ENCODE measurements at places on chromosomes 16 and 17. TPM values are rescaled to one million over a fixed set of nuclear protein-coding genes. Genes with fewer than 3 reads are reported as not detected.
A peak's percentile ranks its signal among the peaks of the same experiment; 100 is the strongest.

GRCh38 chr16:77212741-77213541 lies 13.7 kb downstream of the SYCE1L start:
- H3K27ac ChIP-seq, result peak overlapping the region; percentile 74
- peak overlapping the region; percentile 57 for H3K4me3 ChIP-seq
- H3K27me3 ChIP-seq, result no peaks in the 10 kb centered on the region
- DNase-seq, result peak; percentile 75
- peaks cover 7% of the 10 kb centered on the region for H3K4me1 ChIP-seq

GRCh38 chr16:70270176-70270575 lies 18.4 kb upstream of the EXOSC6 start:
- H3K4me3 ChIP-seq, result no peak overlapping the region
- H3K36me3 ChIP-seq, result peaks cover 69% of the 10 kb centered on the region
- no peaks in the 10 kb centered on the region for H3K27me3 ChIP-seq
- DNase-seq, result no peak

- H3K27ac ChIP-seq, result no peak overlapping the region
- peaks cover 77% of the 10 kb centered on the region for H3K4me1 ChIP-seq
- H3K36me3 ChIP-seq, result peaks cover 5% of the 10 kb centered on the region
- no peak for DNase-seq
- no peak overlapping the region for H3K4me3 ChIP-seq
Observed at GRCh38 chr17:42363767-42364585, 24.3 kb downstream of the STAT3 start.

The CEP112 gene
- total RNA-seq, result 6.7 TPM

- no peak overlapping the region for H3K4me3 ChIP-seq
- DNase-seq, result peak; percentile 26
- H3K4me1 ChIP-seq, result no peaks in the 10 kb centered on the region
- no peak overlapping the region for H3K27ac ChIP-seq
- H3K27me3 ChIP-seq, result no peaks in the 10 kb centered on the region
Observed at GRCh38 chr17:1413281-1413791, 13.3 kb upstream of the YWHAE start.

GRCh38 chr17:58172369-58173071 lies 5.7 kb downstream of the OR4D2 start:
- peaks cover 13% of the 10 kb centered on the region for H3K27me3 ChIP-seq
- no peaks in the 10 kb centered on the region for H3K36me3 ChIP-seq
- H3K4me3 ChIP-seq, result no peak overlapping the region
- H3K4me1 ChIP-seq, result no peaks in the 10 kb centered on the region

DNA sequence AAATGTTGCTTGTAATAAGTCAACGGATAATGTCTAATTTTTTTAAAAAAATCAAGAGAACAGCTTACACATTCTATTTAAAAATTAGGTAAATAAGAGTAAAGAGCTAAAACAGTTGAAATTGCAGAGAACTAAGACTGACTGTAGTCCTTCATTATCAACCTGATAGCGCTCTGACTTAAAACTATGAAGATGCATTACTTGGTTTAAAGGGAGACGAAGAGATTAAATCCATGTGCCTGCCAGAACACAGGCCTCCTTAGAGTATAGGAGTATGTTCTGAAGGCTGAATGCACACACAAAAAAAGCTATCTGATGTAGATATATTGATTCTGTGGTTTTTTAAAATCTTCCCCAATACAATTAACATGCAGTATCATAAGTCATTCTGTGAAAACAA lies 28.5 kb downstream of the GLG1 start:
- H3K36me3 ChIP-seq, result no peaks in the 10 kb centered on the region
- H3K27me3 ChIP-seq, result no peaks in the 10 kb centered on the region
- peaks cover 4% of the 10 kb centered on the region for H3K4me1 ChIP-seq
- no peak overlapping the region for H3K27ac ChIP-seq

- H3K27ac ChIP-seq, result peak within 1 kb of the TSS; percentile 77
- no peaks in the 10 kb centered on the region for H3K27me3 ChIP-seq
- no peaks in the 10 kb centered on the region for H3K36me3 ChIP-seq
- H3K4me1 ChIP-seq, result peaks cover 20% of the 10 kb centered on the region
- peak within 1 kb of the TSS; percentile 100 for H3K4me3 ChIP-seq
Observed at GRCh38 chr16:50368410-50369132, at the start of gene BRD7. BRD7 (minus strand) TSS chr16:50368988; CDS start chr16:50368774, 214 bp downstream.

GRCh38 chr16:22312897-22313781 lies 15.9 kb downstream of the POLR3E start:
- no peaks in the 10 kb centered on the region for H3K27me3 ChIP-seq
- no peak overlapping the region for H3K27ac ChIP-seq
- H3K4me1 ChIP-seq, result no peaks in the 10 kb centered on the region
- H3K4me3 ChIP-seq, result no peak overlapping the region
- no peak for DNase-seq
- H3K36me3 ChIP-seq, result peaks cover 59% of the 10 kb centered on the region

GRCh38 chr16:30005341-30006094 lies 5.3 kb downstream of the DOC2A start:
- H3K36me3 ChIP-seq, result no peaks in the 10 kb centered on the region
- peak; percentile 37 for DNase-seq
- H3K27me3 ChIP-seq, result peaks cover 20% of the 10 kb centered on the region

- H3K4me1 ChIP-seq, result no peaks in the 10 kb centered on the region
- no peak overlapping the region for H3K4me3 ChIP-seq
- no peaks in the 10 kb centered on the region for H3K36me3 ChIP-seq
- H3K27me3 ChIP-seq, result no peaks in the 10 kb centered on the region
- H3K27ac ChIP-seq, result no peak overlapping the region
- no peak for DNase-seq
Observed at GRCh38 chr17:43814714-43815113, 18.2 kb downstream of the MPP3 start.

- no peaks in the 10 kb centered on the region for H3K36me3 ChIP-seq
- H3K4me3 ChIP-seq, result peak overlapping the region; percentile 39
- peaks cover 40% of the 10 kb centered on the region for H3K4me1 ChIP-seq
Observed at GRCh38 chr17:14301279-14302090, 604 bp downstream of the HS3ST3B1 start.

DNA sequence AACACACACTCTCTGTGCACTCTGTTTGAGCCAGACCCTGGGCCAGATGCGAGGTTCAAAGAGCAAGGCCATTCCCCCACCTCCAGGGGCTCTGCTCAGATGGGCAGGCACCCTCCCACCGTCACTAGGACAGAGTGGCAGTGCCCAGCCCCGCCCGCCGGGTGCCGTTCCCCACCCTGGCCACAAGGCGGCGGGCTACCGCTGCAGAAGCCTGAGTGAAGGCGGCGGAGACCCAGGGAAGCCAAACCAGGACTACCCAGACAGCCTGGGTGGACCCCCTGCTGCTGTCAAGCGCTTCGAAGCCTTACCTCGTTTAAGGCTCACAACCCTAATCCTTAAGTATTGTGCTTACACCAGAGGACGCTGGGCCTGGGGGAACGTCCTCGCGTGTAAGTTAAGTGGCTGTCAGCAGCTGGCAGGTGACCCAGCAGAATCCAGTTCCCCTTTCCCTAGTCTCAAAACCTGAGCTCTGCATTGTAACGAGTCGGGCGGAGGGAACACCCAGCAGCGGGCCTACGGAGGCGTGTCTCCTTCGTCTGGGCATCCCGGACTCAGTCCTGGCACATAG lies 4.5 kb downstream of the ARHGAP27 start:
- H3K27me3 ChIP-seq, result peaks cover 32% of the 10 kb centered on the region
- peak; percentile 84 for DNase-seq
- H3K27ac ChIP-seq, result peak overlapping the region; percentile 71
- H3K36me3 ChIP-seq, result no peaks in the 10 kb centered on the region

DNA sequence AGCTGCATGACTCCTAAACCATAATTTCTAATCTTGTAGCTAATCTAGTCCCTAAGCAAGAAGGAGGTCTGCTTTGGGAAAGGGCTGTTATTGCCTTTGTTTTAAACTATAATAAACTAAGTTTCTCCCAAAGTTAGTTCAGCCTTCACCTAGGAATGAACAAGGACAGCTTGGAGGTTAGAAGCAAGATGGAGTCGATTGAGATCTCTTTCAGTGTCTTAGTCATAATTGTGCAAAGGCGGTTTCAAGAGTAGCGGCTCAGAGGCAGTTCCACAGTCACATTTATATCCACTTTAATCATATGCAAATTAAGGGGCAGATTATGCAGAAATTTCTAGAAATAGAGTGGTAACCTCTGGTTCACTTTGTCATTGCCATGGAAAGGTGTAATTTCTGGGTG lies 17.4 kb downstream of the DRC7 start:
- H3K27ac ChIP-seq, result no peak overlapping the region
- H3K27me3 ChIP-seq, result no peaks in the 10 kb centered on the region
- H3K4me1 ChIP-seq, result no peaks in the 10 kb centered on the region
- H3K4me3 ChIP-seq, result no peak overlapping the region

- no peaks in the 10 kb centered on the region for H3K36me3 ChIP-seq
- peaks cover 6% of the 10 kb centered on the region for H3K27me3 ChIP-seq
- H3K27ac ChIP-seq, result no peak overlapping the region
Observed at GRCh38 chr16:90018297-90018651, 982 bp downstream of the DBNDD1 start.
